ENCODE measurements at places on chromosomes 12 and 14.

DNA sequence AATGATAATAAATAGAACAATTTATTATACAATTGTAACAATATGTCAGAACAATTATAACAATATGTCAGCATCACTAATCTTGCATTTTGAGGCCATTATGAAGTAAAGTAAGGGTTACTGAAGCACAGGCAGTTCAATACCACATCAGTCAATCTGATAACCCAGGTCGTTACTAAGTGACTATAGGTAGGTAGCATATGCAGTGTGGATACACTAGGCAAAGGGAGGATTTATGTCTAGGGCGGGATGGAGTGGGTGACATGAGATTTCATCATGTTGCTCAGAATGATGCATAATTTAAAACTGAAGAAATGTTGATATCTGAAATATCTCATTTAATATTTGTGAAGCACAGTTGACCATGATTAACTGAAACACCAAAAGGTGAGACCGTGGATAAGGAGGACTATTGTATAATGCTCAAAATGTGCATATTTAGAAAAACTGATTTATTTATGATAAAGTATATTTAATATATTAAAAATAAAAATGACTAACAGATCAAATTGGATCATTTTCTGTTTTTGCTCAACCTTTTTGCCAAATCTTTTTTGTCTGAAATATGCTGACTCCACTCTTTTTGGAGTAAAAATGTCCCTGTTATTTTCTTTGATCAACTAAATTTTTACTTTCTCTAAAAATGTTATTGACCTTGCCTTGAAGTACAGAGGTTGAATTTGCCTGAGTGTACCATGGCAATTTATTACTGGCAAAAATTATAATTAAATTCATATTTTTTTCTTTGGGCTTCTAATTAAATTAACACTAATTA lies 1189.4 kb upstream of the USP15 start:
- no peak for DNase-seq

DNA sequence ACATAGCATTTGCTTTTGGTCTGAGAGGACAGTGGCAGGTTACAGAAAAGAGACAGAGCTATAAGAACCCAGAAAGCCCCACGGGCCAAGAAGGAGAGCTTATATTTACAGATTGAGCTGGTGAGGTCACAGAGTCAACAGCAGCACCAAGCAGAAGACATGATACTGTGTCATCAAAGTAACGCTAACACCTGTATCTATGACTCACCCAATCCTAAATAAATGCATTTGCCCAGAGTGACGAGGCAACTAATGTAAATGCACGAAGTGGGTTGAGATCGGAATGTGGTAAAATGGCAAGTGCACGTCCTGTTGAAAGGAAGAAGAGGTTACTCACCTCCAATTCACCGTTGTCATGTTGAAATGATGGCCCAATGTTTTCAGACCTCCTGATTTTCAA lies 6.7 kb upstream of the CD163L1 start:
- no peak for DNase-seq

DNA sequence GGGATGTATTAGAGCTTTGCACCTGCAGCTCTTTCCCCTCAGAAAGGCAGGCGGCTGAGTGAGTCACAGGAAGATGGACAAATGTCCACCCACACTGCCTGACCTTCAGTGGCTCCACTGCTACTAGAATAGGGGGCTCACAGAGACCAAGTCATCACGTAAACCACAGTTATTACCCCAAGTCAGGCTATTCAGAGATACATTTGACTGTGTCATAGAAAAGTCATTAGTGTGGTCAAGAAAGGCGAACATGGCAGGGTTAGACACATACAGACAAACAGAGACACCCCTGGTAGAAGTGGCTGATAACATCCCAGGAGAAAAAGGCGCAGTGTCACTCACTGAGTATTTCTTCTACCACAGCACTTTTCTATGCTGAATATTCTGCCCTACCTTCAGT lies 36.0 kb downstream of the GCH1 start:
- peak; percentile 35 for DNase-seq

- peak; percentile 26 for DNase-seq
Measured at GRCh38 chr12:92739113-92739512, 36.3 kb downstream of the PLEKHG7 start.

DNA sequence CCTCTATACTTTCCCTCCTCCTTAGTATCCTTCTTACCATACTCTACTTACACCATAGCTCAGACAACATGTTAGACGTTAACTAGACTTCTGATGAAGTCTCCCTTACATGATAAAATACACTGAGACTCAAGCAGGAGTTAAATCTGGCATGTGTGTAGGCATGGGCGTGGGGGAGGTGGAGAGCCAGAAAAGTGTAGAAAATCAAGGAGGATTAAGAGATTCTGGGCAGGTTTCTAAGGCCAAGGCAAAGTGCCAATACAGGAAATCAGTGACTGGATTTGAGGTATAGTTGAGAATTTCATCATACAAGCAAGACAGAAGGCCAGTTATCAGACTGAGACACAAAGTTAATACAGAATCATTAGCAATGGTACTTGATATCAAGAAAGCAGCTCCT lies 37.4 kb downstream of the EPS8 start:
- no peak for DNase-seq

DNA sequence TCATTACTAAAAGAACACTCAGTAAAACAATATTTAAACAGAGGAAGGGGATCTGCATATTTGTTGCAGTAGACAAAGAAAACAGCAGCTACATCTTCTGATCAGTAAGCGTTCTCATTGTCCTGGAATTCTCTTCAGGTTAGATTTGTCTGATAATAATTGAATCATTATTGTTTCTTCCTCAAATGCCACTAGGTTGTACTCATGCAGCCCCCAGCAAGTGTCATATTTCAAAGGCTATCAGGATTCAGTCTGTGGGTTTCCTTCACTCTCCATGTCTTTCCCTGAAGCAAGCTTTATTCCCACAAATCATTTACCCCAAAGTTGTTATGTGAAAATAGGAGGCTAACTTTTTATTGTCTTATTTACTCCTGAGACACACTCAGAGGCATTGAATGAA lies 14.7 kb downstream of the PIK3C2G start:
- peak; percentile 19 for DNase-seq

DNA sequence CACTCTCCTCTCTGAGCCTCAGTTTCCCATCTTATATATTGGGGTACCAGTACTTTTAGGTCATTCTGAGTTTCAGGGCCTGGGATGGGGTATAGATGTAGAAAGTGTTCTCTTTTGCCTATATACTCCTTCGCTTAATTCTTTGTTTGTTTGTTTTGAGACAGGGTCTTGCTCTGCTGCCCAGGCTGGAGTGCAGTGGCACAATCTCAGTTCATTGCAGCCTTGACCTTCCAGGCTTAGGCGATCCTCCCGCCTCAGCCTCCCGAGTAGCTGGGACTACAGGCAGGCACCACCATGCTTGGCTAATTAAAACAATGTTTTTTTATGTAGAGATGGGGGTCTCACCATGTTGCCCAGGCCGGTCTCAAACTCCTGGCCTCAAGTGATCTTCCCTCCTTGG lies 152.1 kb downstream of the AACS start:
- no peak for DNase-seq

- no peak for DNase-seq
Measured at GRCh38 chr12:118980407-118981014, 830 bp upstream of the SRRM4 start.

- no peak for DNase-seq
Measured at GRCh38 chr12:87336814-87337336, 692.3 kb downstream of the C12orf50 start.

- DNase-seq: no peak
Measured at GRCh38 chr12:115691123-115691522, 586.4 kb downstream of the MED13L start.

GRCh38 chr12:16555630-16556029 lies 50.3 kb downstream of the LMO3 start:
- DNase-seq: peak; percentile 46

DNA sequence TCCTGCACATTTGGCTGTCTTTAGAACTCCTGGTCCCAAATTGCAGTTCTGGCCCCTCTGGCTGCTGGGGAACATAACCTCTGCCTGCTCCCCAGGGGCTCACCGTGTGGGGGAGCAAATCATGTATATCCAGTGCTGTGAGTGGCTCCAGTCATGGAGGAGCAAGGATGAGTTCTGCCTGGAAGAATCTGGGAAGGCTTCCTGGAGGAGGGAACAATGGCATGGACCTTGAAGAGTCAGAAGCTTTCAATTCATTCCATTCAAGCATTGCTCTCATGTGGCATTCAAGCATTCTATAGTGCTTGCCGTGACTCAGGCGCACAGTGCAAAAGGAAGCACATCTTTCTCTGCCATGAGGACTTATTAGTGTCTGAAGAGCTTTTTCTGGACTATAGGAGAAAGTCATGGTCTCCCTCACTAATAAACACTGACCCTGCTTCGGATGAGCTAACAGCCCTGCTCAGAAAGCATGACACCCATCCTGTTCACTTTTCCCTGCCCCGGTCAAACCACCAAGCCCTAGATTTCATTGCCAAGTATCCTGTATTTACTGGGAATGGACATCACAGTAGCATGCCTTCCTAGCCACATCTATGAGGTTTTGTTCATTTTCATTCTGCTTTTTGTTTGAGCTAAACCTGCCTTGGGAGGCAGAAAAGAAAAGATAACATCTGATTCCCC lies 3.5 kb downstream of the IFI27 start:
- no peak for DNase-seq

- no peak for DNase-seq
Measured at GRCh38 chr14:99188731-99189191, 83.2 kb downstream of the BCL11B start.

DNA sequence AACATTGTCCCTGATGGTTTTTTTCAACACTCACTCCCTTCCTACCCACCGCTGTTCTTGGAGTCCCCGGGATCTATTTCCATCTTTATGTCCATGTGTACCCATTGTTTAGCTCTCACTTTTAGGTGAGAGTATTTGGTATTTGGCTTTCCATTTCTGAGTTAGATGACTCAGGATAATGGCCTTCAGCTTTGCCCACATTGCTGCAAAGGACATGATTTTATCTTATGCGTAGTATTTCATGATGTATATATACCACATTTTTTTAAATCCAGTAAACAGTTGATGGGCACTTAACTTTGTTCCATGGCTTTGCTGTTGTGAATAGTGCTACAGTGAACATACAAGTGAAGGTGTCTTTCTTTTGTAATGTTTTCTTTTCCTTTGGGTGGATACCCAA lies 123.5 kb upstream of the KITLG start:
- peak; percentile 10 for DNase-seq

GRCh38 chr14:102200690-102201352 lies 61.1 kb downstream of the WDR20 start:
- DNase-seq: no peak

DNA sequence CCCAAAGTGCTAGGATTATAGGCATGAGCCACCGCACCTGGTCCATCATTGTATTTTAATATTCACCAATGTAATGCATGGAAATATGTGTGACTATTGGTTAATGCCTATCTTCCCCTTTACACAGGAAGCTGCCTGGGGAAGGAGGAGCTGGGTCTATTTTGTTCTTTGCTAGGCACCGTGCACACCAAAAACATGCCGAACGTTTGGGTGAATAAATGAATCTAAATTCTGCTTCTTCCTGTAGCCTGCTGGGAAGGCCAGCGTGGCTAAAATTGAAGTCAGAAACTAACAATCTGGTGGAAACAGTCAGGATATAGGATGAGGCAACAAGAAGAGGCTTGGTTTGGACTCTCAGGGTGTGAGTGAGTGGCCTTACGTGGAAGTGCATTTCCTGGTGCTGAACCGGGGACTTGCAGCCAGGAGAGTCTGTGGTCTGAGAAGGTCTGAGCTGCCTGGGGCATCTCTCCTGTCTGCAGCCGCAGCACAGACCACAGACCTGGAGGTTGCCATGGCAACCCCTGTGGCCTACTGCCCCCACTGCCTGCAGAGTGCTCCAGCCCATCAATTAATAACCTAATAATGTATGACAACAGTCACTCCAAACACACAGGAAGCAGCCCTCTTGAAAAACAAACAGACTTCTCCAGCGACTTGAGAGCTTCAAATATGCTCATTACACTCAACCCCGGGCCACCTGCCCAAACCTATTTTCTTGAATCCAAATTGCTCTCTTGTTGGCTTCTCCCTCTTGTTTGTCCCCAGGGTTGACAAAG lies 5.5 kb upstream of the GPR68 start:
- DNase-seq: peak; percentile 38

DNA sequence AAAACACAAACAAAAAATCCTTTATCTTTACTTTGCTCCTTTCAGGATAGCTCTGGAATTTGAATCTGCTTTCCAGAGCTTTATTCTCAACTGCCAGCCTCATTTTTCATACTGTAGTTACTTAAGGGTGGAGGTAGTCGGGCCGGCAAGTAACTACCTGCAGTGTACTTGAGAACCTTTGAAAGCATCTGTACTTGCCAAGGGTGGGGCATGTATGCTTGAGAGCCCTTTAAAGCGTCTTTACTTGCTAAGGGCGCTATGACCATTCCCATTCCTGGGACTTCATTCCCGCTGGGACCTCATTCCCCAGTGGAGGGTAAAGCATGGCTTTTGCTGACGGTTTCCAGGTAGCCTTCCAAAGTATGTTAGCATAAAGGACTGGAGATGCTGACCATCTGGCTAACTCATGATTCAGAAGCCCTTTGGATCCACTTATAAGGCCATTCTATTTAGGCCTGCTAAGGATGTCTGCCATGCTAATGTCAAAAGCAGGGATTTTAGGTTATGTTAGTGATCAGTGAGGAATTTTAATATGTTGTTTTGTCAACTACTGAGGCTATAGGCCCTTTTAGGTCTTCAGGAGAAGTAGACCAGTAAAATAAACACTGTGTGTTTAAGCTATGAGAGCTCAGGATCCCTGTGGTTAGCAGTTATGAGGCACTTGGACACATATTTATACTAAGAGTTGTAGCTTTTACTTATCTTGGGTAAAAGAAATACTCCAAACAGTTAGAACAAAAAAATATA lies 74.9 kb downstream of the CRADD start:
- DNase-seq: peak; percentile 12

DNA sequence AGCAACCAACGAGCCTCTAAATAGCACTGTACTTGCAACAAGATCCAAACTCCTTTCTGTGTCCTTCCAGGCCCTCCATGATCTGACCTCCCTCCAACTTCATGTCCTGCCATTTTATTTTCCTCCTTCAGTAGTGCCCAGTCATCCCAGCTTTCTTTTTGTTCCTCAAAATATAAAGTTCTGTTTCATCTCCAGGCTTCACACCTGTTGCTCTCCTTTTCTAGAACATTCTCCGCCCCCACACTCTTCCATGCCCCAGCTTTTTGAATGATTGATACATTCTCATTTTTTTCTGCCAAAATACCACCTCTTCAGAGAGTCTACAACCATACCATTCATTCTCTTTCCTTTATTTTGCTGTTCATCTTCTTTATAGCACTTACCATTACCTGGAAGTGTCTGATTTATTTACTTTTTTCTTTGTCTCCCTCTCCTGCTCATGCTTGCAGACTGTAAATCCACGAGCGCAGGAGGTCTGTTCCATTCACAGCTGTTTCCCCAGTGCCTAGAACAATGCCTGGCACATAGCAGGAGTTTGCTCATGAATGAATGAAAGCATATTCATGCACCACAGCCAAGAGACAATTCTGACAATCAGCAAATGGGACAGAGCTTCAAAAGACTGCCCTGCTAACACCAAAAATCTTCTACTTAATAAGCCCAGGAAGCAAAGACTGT lies 296.4 kb downstream of the RPAP3 start:
- no peak for DNase-seq

- DNase-seq: peak; percentile 67
Measured at GRCh38 chr12:8914716-8915526, 612 bp downstream of the PHC1 start.

- DNase-seq: peak; percentile 71
Measured at GRCh38 chr12:65123435-65124063, 2.4 kb upstream of the WIF1 start.
